NCI-H1694 (cell line): ENCODE measurements at places on chromosomes 7 and 10.

- DNase-seq = no peak
These were observed 104.6 kb upstream of the SFMBT2 start for GRCh38 chr10:7515439-7515838.

GRCh38 chr10:121994429-121994941 is 5.5 kb downstream of the TACC2 start:
- no peak for DNase-seq

- no peak for DNase-seq
These were observed 66.0 kb downstream of the CLEC2L start for GRCh38 chr7:139589474-139589873.

- DNase-seq = no peak
These were observed 35.1 kb downstream of the ZNF438 start for GRCh38 chr10:30996481-30997005.

DNA sequence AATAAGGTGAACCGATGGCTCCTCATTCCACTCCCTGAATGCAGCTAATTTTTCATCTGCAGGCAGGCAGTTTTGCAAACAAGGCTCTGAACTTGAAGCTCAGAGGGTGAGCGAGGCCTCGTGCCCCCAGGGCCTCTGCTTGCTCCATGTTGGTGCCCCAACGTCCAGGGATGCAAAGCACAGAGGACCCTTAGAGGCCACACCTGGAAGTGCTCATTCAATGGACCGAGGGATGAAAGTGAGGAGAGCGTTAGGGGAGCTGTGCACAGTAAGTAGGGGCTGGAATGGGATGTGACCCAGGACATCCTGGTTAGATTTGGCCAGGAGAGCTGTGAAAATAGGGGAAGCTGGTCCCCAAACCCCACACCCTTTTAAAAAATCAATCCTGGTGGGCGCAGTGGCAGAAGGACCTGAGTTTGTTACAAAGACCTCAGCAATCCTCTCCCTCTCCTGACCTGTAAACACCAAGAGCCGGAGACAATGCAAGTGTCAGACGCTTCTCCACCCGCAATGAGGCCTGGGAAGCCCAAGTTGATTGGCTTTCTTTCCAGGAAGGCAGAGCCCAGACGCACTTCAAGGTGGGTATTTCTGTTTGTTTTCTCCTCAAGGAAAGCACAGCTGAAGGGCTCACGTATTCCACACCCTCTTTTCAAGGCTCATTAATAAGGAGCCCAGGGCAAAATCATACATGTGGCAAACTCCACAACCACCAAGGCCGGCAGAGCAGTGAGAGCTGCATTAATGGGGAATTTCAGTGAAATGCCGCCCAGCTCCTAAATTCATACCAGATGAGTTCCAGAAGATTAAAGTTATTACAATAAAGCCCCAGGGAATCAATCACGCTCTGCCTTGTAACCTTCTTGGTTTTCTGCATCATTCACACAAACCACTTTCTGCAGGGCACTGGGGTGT is 14.1 kb upstream of the CXCL12 start:
- no peak for DNase-seq

DNA sequence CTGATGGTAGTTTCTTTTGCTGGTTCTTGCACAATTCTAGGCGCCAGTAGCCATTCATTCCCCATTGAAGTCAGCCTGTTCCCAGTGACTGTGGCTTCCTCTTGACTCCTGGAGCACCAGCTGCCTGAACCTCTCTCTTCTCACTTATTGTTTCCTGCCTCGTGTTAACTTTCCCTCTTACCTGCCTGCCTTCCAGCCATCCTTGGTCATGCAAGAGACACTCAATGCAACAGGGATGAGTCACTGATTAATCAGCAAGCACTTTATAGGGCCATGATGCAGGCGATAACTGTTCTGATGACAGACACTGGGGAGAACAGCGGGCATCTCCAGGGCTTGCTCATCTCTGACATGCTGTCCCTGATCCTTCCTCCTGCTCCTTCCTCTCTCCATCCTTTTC is 122.0 kb downstream of the PLCE1 start:
- DNase-seq = no peak

- no peak for DNase-seq
These were observed 18.0 kb downstream of the UPP1 start for GRCh38 chr7:48106906-48107659.

DNA sequence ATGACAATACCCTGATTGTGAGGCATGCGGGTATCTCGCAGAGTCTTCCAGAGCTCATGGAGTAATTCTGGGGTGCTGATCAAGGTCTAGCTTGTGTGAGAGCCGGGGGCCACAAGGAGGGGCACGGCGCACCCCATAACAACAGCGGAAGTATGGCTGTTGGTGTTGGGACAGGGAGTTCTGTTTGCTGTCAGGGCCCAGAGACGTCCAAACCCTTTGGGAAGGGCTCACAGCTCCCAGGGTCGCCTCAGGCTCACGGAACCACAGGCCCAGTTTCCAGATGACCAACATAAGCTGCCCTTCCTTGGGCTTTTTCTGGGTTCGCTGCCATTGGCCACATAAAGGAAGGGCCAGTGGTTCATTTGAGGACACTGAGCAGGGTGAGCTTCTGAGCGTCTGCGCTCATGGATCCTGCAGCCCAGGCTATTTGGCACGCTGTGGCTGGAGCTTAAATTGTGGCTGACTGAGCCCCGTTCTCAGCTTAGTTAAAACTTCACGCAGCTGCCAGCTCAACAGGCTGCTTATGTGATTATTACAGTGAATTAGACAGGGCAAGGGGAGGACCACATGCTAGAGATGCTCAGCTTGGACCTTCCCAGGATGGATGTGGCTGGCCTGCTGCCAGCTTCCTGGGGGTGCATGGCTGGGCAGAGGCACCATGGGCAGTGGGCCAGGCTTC is 92.3 kb downstream of the DNAJB6 start:
- no peak for DNase-seq

GRCh38 chr7:26038201-26038990 is 113.6 kb upstream of the NFE2L3 start:
- DNase-seq = no peak

DNA sequence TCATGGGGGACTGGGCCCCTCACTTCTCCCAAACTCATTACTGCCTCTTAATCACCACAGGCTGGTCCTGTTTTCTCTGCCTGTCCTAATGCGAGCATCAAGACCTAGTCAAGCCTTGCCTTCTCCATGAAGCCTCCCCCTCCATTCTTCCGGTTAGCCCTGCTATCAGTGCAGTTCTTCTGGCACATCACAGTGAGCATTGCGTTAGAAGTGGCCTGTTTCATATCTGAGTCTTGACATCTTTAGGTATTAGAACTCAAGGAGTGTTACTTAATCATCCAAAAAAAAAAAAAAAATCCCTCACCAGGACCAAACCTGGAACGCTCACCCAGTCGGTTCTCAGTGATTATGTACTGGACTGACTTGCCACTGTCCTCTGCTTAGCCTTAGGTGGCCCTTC is 17.4 kb downstream of the SNX10 start:
- DNase-seq = no peak

GRCh38 chr7:111074748-111075146 is 16.2 kb upstream of the LRRN3 start:
- no peak for DNase-seq

DNA sequence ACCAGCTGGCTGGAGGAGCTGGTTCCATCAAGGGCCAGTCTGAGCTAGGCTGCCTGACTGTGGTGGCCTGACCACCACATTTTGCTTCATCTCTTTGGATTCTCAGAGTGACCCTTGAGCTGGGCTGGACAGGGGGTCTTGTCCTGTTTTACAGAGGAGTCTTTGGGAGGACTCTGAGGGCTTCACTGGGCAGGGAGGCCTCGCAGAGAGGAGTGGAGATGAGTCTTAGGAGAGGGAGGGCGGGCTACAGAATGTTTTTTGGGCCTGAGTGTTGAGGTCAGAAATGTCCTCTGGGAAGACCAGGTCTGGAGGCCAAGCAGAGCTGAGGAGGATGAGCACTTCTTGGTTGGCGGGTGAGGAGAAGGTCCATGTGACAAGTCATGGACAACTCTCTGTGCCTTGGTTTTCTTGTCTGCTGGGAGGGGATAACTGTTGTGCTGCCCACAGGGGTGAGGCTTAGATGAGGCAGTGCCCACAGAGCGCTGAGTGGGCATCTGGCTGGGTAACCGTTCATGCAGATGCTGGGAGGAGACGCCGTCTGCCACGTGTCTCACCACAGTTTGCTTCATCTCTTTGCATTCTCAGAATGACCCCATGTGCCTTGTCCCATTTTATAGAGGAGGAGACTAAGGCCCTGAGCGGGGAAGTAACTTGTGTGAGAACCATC is 9.4 kb downstream of the TSPAN15 start:
- DNase-seq = no peak

- no peak for DNase-seq
These were observed 228.8 kb downstream of the PTEN start for GRCh38 chr10:88092265-88092664.

DNA sequence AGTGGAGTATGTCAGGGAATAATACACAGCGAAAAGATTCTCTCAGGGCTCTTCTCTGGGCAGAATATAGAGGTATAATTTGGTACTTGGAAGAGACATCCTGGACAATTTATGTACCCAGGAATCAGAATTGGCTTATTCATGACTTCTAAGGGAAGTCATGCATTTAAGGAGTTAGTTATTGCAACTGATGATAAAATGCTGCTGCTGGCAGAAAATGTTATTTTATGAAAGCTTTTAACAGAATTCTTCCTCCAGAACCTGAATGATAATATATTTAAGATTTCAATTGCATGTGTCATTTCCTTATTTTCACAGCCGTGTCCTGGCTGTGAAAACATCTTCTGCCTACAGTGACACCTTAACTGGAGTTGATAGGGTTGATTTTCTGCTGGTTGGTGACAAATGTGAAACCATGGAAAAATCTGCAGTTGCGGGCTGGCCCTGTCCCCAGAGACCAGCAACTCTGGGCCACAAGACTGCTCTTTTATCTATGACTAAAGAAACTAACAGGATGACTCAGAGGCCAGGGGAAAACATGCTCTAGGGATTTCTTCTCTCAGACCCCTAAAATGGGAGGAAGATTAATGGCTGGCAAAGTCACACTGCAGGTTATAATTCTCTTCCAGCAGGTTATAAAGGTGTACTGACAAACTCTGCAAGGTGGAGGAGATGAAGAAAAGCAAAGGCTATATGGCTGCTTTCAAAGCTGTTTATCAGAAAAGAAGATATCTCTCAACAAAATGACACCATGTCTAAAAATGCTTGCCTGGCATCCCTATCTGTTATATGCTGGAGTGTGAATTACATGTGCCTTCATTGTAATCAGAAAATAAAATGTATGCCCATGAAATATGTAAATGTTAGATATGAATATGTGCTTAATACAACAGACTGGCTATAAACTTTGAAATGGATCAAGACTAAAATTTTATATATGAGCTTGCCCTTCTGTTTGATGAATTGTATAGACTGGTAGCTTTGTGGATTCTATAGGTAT is 12.1 kb upstream of the TRUB1 start:
- DNase-seq = no peak

GRCh38 chr10:49309691-49310411 is 10.9 kb downstream of the C10orf71 start:
- no peak for DNase-seq

DNA sequence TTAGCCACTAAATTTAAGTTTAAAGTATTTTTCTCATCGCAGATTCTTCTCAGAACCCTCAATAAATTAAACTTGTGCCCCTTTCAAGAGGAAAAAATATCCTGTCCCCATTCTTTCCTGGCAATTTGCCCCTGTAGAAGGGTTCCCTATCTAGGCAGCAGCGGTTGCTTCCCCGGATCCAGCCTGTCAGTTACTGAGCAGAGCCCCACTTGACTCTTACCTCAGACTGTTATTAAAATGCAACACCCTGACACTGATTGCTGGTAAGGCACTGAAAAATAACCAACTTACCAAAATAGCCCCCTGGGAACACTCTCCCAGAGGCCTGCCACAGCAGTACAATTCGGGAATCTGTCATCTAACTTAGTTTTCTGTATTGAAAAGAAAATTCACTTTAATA is 13.9 kb downstream of the LMTK2 start:
- DNase-seq = no peak

DNA sequence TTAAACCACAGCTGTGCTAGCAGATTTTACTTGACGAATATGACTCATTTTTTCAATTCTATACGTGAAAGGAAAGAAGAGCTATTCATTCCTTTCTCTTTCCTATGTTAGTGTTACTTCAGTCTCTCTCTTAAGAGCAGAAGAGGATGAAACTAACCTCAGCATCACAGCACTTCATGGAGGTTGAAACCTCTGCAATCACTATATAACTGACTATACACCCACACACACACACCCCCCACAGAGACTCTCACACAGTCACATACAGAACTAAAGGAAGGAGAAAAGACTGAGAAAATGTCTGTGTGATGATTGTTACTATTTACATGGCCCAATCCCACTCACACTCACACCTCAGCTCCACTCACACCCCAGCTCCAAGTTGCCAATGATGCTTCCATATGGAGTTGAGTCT is 104.2 kb downstream of the KIF20B start:
- DNase-seq = no peak

GRCh38 chr10:28054228-28054860 is 55.5 kb upstream of the ODAD2 start:
- no peak for DNase-seq

GRCh38 chr7:31440511-31440910 is 73.4 kb upstream of the ITPRID1 start:
- DNase-seq = no peak

DNA sequence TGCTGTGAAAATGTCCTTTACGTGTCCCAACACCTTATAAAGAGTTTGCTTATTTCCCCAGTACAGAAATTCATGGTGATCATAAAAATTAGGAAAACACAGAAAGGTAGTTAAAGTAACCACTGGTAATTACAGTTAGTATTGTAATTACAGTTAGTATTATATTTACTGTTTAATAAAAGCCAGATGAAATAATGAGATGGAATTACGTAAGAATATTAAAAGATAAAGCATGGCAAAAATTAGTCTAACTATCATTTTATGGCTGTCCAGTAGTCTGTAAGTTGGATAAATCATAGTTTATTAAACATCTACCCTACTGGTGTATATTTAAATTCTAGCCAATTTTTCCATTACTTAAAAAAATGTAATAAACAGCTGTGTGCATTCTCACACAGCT is 638.8 kb downstream of the ACTR3B start:
- no peak for DNase-seq
